ENCODE measurements at places on chromosomes 7 and 10.

GRCh38 chr7:107631588-107632491 lies 28.8 kb upstream of the SLC26A4 start:
- no peak for DNase-seq

- peak; percentile 86 for DNase-seq
Observed at GRCh38 chr7:516606-517456, 2.8 kb downstream of the PDGFA start.

DNA sequence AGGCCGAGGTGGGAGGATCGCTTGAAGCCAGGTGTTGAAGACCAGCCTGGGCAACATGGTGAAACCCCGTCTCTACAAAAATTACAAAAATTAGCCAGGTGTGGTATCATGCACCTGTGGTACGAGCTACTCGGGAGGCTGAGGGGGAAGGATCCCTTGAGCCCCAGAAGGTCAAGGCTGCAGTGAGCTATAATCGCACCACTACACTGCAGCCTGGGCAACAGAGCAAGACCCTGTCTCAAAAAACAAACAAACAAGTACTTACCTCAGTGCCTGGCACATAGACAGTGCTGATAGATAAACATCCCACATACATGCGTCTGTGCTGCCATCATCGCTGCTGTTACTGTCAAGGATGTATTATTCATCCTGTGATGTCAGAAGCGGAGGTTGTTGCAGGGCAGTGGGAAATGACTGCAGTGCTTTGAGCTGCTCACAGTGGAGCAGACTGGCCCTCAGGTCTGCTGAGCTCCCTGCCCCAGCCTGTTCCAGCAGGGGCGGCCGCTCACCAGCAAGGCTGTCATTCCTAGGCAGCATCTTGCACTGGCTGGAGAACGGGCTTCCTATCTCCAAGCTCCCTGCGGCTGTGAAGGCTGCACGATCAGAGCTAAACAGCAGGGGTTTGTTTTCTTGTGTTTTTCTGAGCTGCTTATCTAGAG lies 18.6 kb downstream of the FOXK1 start:
- DNase-seq, result peak; percentile 80

DNA sequence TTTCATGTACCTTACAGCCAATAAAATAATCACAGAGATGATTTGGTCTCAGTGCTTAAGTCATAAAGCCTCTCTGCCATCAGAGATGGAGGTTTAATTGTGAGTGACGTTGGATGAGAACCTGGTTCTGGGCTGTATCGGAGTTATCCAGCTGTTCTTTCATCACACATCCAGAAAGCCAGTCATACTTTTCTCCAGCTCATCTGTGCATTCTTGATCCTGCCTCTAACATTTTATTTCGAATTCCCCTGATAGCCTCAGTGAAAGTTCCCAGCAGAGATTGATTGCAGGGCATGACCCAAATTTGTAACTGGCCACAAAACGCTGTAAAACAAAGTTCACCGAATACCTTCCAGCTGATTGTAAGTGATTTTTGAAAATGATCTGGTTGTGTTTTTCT lies 212.6 kb upstream of the HABP2 start:
- DNase-seq, result no peak

GRCh38 chr7:150876817-150877526 lies 24.7 kb downstream of the AOC1 start:
- DNase-seq, result peak; percentile 92

DNA sequence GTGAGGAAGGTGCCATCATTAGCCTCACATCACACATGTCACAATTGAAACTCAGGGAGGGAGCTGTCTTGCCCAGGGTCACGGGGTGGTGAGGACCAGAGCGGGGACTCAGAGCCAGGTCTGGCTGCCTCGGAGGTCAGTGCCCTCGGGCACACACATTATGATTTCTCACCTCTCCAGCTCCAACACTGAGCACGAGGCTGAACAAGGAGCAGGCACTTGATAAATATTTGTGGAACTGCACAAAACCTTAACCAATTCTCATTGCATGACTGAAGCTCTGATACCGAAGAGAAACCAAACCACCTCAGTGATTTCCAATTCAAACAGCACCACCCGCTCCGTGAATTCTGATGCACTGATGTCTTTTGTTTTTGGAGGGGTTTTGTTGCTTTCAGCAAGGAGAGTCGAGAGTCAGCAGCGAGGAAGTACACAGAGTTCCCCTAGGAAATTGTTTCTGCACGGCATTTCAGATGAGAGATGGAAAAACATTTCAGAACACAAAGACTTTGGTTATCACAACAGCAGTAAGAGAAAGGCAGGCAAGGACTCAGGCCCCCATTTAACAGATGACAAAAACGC lies 55.3 kb upstream of the ZMIZ1 start:
- no peak for DNase-seq

- no peak for DNase-seq
Observed at GRCh38 chr10:61186408-61186807, 242.4 kb upstream of the RHOBTB1 start.

DNA sequence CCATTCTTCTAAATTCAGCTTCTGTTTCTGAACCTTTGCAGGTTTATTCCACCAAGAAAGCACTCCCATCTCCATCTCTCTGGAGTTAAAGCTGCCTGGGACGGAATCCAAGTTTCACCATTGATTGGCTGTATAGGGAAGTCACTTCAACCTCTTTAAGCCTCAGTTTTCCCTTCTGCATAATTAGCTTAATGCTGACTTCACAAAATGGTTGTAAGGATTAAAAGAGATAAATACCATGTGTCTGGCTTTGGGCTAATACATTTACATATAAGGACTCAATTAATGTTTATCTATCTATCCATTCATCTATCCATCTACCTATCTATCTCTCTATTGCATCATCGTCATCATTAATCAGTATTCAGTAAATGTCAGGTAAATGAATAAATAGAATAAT lies 629.6 kb upstream of the MGMT start:
- DNase-seq, result no peak

DNA sequence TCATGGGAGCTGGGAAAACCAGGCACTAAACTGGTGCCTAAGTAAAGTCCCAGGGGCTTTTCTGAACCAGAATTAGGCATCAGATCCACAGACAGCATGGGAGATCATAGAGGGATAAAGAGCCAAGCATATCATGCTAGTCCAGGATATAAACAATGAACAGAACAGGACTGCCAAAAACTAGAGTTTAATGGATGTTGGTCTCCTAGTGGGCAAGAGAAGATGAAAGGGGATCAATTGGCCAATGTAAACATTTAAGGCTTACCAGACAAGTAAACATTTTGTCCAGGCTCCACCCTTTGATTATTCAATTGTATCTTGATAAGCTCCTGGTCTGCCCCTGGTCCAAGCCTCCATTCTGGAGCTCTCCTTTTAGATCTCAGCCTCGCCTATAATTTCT lies 18.9 kb downstream of the MACC1 start:
- no peak for DNase-seq

DNA sequence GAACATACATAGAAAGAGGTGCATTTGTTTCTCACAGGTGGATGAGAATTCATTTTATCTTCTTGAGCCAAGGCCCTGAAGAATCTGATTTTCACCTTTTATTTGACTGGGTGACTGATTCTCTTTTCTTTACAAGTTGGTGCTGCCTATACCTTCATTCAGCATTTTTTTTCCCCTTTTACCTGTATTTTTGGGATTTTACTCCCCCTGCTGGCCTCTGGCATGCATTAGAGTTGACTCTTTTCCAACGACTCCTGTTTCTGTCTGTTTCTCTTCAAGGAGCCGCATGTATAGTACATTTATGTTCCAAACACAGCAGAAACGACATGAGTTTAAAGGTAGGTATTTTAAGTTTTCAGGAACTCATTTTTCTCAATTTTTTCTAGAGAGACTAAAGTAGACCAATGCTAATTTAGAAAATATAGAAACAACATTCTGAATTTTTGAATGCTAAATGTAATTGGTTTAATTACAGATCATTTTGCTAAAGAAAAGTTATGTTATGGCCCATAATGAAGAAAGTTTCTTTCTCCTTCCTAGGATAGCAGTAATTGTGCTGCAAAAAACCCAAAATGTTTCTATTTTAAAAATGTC lies 149.8 kb upstream of the HDAC9 start:
- DNase-seq, result peak; percentile 59

GRCh38 chr10:32051926-32052325 lies 4.3 kb downstream of the KIF5B start:
- DNase-seq, result no peak

DNA sequence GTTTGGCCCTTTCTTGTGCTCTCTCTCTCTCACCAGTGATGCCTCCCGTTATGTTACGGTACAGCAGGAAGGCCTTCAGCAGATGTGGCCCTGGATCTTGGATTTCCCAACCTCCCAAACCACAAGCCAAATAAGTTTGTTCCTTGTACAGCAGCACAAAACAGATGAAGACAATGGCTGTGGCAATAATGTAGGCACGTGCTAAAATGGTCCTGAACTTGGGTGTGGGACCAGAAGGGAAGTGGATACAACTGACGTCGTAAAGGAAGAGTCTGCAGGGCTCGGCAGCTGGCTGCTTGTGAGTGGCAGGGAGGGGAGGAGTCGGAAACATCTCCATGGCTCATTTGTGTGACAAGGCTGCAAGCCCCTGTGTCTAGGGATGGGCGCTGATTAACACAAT lies 26.8 kb downstream of the PROSER2 start:
- DNase-seq, result no peak

- DNase-seq, result no peak
Observed at GRCh38 chr7:44265728-44266127, 59.7 kb downstream of the CAMK2B start.

DNA sequence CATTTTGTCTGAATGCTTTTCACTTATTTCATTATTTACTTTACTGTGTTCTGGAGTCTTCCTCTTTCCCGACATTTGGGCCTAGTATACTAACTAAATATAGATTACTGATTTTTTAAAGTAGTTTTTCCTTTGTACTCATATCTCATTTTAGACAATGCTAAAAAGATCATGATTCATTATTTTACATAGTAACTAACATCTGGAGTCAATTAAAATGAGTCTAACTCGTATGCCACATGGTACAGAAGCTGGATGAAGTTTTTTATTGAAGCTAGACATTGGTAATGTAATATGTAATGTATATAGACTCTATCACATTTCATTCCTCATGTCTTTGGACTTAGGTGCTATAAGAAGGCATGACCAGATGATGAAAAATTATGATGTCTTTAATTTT lies 156.3 kb upstream of the HGF start:
- DNase-seq, result no peak

DNA sequence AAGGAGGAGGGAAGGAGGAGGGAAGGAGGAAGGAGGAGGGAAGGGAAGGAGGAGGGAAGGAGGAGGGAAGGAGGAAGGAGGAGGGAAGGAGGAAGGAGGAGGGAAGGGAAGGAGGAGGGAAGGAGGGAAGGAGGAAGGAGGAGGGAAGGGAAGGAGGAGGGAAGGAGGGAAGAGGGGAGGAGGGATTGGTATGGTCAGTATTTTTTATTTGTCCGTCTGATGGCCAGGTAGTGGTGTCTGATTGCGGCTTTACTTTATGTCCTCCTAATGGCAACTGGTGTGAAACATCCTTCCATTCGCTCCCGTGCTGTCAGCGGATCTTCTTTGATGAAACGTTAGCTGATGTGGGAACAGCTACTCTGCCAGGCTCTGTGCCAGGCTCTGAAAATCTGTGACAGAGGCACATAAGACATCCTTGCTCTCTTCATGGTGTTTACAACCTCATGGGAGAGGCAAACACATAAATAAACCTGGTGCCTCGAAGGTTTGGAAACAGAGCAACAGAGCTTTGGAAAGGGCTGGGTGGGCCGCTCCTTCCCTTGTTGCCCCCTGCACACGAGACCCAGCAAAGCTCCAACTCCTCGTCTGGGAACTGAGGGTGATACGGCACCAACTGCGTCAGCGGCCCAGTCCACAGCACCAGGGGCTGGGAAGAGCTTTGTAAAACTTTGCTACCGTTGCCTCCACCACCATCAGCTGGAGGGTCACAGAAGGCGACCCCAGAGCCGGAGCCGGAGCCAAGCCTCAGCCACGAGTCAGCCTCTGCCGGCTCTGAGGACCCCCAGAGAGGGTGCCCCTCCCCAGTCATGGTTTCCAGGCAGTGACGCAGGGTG lies 40.3 kb downstream of the PDGFA start:
- DNase-seq, result no peak

GRCh38 chr7:98771941-98772603 lies 97.7 kb downstream of the TMEM130 start:
- no peak for DNase-seq

DNA sequence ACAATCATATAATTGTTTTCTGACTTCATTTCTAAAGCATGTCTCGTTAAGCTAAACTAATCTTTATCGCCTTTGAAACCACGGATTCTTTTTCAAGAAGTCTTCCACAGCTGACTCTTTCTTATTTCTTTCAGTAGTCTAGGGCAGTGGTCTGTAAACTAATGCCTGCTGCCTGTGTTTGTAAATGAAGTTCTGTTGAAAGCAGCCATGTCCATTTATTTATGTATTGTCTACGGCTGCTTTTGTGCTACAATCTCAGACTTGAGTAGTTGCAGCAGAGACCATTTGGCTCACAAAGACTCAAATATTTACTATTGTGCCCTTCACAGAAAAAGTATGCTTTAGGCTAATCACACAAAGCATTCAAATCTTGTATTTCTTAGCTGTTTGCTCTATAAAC lies 20.3 kb upstream of the ABLIM1 start:
- DNase-seq, result no peak

DNA sequence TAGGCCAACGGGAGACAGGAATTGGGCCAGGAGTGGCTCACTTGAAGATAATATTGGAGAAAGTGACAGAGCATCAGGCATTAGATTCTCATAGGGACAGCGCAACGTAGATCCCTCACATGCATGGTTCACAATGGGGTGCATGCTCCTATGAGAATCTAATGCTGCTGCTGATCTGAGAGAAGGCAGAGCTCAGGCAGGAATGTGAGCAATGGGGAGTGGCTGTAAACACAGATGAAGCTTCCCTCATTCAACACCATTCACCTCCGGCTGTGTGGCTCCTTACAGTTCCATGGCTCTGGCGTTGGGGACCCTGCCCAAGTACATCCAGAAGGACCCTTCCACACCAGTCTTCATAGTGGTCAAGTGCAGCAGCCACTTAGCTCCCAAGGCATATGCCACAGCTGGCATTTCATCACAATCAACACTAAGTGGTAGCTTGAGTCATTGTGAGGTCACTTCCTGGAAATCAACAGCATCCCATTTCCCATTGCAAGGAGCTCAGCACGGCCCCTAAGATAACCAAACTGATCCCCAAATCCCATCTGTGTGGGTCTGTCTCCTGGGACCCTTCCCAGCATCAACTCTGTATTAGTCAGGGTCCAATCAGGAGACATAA lies 174.5 kb downstream of the TPST1 start:
- DNase-seq, result no peak

DNA sequence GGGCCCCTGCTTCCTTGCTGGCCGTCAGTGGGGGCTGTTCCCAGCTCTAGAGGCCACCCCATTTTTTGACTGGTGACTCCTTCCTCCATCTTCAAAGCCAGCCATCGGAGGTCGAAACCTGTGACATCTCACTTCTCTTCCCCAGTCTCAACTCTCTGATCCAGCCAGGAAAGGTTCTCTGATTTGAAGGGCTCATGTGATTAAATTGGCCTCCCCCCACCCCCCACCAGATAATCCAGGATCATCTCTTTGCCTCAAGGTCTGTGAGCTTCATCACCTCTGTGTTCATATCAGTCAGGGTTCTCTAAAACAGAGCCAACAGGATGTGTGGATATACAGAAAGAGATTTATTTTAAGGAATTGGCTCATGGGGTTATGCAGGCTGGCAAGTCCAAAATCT lies 5.6 kb upstream of the RAMP3 start:
- no peak for DNase-seq

- DNase-seq, result peak; percentile 53
Observed at GRCh38 chr7:157016352-157017041, 6.0 kb upstream of the MNX1 start.

GRCh38 chr7:91045606-91046005 lies 218.6 kb upstream of the FZD1 start:
- DNase-seq, result no peak

GRCh38 chr7:81014266-81014665 lies 95.4 kb upstream of the SEMA3C start:
- no peak for DNase-seq
